Central memory CD4-positive, alpha-beta T cell (primary cell): ENCODE measurements at places on chromosomes 4 and X.

DNA sequence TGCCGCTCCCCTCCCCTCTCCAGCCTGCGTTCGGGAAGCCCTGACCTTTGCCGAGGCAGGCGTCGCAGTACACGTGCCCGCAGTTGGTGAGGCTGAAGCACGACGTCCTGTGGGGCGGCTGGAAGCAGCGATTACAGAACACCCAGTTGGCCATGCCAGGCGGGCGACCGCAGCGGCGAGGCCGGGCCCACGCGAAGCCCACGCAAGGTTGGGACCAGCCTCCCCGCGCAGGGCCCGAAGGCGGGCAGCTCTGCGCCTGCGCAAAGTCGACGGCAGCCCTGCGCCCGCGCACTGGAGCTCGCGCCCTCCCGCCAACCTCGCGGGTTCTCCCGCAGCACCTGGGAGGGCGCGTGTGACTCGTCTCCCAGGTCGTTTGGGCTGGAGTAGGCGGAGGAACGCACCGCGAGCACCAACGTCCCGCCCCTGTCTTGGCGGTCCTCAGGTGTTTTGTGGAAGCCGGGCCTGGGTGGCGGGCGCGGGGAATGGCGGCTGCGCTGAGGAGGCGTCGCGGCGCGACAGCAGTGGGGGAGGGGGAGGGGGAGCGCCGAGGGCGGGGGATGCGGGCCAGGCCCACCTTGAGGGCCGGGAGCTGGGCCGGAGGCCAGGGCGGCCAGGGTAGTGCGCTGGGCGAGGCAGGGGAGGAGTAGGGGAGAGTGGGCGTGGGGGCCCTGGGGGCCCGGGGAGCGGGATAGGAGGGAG lies at the start of gene RNF212:
Gene RNF212, minus strand, starts transcription at position 254 of the 699 bp plus-strand sequence. Its CDS starts 100 bp downstream, at position 154.
- DNase-seq = peak; percentile 50

- no peak for DNase-seq
These were observed 433.3 kb downstream of the ADAM29 start for GRCh38 chr4:175351473-175351872.

DNA sequence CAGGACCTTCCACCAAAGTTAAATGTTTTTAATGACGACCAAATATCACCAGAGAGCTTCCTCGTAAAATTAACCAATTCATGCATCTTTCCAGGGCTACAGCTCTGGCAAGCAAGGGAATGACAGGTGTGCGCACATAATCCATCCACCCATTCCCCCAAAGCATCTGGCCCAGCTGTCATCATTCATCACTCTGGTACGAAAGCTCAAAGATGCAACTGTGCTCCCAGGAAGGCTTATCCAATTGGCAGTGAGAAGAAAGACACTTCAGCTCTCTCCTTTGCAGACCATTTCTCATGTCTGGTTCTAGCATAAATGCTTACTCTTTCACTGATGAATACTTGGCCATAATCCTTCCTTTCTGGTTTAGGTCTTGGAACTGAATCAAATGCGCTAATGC lies 139.2 kb downstream of the NSUN7 start:
- no peak for DNase-seq

DNA sequence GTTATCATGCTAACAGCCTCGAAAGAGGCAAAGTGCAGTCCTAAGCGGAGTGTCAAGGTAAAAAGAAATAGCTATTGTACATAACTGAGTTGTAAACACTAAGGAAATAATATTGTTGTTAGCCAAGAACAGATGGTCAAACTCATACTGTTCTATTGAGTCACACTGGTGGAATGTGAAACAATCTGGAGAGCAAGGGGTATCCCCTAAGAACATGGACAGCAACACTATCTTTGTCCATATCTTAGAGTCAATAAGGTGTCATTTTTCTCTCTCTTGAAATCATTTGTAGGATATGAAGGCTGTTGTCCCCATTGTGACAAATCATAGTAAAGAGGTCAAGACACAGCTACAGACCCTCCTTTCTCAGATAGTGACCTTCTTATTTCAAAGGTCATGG lies 4.5 kb upstream of the PDGFC start:
- DNase-seq = no peak

DNA sequence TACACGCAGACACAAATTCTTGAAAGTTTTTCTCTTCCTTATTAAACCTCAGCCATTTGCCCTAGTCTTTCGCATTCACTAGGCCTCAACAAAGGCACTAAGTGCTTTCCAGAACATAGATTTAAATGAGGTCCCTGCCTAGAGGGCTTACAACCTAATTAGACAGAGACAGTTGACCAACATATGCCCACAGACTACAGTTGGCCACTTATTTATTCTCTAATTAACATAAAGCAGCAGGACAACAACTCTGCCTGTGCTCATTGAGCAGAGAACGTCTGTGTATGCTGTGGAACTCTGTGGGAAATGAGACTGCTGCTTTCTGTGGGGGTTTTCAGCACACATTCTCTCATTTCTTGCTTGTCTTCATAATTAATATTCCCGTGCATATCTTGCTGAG lies 303.0 kb upstream of the TACR3 start:
- no peak for DNase-seq

DNA sequence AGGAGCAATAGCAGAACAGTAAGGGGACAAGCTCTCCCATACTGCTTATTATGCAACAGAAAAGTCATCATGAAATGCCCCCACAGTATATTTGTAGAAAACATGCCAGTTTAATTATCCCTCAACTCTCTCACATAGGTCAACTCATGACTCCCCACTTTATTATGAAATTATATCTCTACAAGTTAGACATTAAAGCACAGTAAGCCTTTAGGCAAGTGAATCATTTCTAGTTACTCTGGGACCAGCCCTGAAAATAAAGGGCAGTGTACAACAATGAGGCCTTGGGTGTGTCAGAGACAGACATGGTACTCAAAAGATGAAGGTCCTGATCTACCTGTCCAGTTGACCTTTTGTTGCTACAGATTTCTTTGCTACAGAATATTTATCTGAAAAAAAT lies 191.9 kb downstream of the FBXW7 start:
- no peak for DNase-seq

DNA sequence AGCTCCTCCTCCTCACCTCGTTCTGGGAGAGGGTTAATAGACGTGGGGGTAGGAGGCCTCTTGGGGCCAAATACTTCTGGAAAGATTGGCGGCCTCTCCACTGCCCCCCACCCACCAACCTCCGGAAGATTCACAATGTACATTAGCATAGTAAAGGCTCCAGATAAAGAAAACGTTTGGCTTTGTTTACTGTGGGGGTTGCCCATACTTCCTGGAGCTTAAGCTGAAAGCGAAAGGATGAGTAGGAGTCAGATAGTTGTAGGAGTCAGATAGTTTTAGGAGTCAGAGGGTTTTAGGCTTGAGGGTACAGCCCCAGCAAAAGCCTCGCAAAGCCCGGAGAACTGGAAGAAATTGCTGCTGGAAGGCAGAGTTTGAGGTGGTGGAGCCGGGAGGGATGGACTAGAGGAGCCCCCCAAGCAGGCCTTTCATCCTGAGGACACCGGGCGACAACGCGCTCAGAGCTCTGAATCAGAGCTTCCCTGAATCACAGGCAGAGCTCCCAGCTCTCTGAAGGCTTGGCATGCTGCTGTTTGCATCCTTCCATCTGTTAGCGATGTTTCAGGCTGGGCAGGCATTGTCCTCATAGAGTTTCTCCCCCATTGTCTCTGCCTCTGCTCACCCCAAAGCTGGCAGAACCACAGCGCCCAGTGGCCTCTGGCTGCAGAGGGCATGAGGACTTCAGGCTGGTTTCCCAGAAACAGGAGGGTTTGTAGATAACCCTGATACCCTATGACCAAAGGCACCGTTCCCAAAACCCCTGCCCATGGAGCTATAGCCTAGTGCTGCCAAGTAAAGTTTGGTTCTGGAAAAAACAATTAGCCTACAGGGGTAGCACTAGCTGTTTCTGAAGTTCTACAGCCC lies 280.7 kb downstream of the BCOR start:
- no peak for DNase-seq

- no peak for DNase-seq
These were observed 14.7 kb downstream of the ZCCHC13 start for GRCh38 chrX:74318672-74319071.

GRCh38 chrX:64975989-64976672 lies at the start of gene ZC4H2:
Gene ZC4H2, minus strand, starts transcription at chrX:64976450. Its CDS starts 73 bp downstream, at chrX:64976377.
- DNase-seq = peak; percentile 63

DNA sequence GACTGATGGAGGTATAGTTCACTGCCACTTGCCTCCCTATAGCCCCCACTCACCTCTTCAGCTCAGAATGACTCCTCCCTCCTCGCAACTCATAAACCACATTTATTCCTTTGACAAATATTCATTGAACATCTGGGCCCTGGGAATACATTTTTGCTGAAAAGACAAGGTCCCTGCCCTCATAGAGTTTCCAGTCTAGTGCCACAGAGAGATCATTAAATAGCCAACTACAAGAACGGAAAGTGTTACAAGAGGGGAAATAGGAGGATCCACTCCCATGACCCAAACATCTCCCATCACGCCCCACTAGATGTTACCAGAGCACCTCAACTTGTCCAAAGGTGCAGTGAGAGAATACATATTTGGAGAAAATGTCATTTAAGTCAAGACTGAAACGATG lies 3.2 kb upstream of the KLF3 start:
- no peak for DNase-seq

DNA sequence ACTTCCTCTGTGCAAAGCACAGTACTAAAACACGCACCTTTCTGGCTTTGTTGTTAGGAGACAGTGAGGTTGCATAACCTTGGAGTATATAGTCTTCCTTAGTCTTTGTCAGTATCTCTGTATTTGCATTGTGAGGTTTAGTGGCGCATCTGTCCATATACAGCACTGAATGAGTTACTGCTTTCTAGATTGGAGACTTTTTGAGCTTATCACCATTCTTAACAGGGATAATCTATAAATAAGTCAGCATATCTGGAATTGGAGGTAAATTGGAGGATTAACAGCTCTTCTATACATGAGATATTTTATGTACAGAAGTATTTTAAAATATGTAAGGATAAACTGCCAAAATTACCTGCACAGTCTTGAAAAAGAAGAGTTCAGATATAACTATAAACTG lies 4.3 kb downstream of the FHDC1 start:
- no peak for DNase-seq

DNA sequence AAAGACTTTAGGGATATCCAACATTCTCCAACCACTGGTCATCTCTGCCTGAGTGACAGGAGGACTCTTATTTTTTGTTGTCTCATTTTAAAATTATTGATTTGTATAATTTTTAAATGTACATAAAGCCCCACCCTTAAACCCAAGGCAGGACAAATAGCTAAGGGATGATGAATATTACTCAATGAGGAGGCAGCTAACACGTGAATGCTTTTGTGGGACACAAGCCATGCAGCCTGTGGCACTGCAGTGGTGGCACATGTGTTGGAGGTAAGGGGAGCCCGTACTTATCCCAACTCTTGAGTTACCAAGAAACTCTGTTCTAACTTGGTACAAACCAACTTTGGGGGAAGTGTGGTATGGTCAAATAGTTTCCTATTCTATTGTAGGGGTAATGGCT lies 19.5 kb downstream of the MID1IP1 start:
- DNase-seq = no peak

GRCh38 chr4:47213971-47214370 lies 182.6 kb downstream of the GABRB1 start:
- DNase-seq = no peak

DNA sequence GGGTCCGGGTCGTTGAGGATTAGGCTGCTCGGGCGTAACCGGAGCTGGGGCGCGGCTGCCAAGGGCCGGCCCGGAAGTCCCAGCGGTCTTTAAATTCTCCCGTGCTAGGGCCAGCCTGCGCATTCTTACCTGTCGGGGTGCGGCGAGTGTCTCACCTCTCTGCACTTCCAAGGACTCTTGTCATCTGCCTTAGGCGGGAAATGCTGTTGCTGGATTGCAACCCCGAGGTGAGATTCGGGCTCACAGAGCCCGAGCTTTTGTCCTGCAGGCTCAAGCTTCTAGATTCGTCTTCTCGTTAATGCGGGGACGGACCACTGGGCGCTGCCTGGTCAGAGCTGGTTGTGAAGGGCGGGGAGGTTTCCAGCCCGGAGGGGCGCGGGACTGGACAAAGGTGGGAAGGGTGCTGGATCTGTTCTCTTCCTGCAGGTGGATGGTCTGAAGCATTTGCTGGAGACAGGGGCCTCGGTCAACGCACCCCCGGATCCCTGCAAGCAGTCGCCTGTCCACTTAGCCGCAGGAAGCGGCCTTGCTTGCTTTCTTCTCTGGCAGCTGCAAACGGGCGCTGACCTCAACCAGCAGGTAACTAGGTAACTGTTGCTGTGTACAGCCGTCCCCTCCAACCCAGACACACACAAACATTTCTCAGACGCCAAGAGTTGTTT lies at the start of gene ANKRD37:
Gene ANKRD37, plus strand, starts transcription at position 118 of the 662 bp plus-strand sequence. Its CDS starts 83 bp downstream, at position 201.
- no peak for DNase-seq

- DNase-seq = no peak
These were observed at the start of gene INTU for GRCh38 chr4:127632420-127633403. Gene INTU, plus strand, starts transcription at chr4:127632957. Its CDS starts 78 bp downstream, at chr4:127633035.

- no peak for DNase-seq
These were observed 21.7 kb downstream of the LETM1 start for GRCh38 chr4:1834047-1834775.

DNA sequence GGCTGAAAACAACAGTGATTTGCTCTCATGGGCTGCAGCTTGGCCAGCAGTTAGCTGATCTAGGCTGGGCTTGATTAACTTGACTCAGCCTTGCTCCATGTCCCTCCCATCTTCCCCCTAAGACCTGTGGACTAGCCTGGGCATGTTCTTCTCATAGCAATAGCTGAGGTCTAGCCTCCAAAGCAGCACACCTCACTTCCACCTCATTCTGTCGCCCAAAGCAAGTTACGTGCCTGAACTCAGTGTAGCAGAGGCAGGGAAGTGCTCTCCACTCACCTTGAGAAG lies 62.2 kb downstream of the EVC start:
- DNase-seq = no peak

- no peak for DNase-seq
These were observed 5.3 kb downstream of the COPS4 start for GRCh38 chr4:83040269-83040668.

DNA sequence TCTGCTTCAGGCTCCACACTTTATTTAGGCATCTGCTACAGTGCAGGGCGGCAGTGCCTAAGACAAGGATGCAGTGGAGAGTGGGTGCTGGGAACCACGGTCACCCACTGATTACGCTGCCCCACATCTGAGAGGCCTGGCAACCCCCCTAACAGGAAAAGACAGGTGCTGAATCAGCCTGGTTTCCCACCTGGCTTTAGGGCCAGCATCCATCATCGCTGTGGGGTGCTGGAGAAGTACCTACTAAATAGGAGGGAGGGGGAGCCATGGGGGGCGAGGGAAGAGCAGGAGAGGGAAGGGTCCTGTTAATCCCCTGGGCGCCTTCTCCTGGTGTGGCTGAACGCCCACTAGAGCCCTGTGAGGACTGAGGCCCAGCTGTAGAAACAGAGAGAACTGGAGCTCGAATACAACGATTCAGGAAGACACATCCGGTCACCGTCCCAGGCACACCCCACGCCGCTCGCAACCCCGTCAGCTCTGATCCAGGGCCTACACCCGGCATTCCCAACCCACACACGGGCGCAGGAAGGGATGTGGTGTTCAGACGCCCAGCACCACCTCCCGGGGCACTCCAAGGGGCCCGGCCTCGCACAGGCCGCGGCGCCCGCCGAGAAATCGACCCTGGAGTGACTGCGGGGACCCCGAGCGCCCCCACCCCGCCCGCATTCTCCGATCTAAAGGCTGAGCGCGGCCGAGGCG lies 554 bp downstream of the DCTD start:
- DNase-seq = no peak

- no peak for DNase-seq
These were observed 30.6 kb downstream of the TACC3 start for GRCh38 chr4:1751919-1752283.

GRCh38 chr4:38242822-38243387 lies 282.7 kb downstream of the PTTG2 start:
- no peak for DNase-seq
